Esophagus squamous epithelium (tissue), 5 donors: ENCODE measurements at places on chromosomes 4 and X.

DNA sequence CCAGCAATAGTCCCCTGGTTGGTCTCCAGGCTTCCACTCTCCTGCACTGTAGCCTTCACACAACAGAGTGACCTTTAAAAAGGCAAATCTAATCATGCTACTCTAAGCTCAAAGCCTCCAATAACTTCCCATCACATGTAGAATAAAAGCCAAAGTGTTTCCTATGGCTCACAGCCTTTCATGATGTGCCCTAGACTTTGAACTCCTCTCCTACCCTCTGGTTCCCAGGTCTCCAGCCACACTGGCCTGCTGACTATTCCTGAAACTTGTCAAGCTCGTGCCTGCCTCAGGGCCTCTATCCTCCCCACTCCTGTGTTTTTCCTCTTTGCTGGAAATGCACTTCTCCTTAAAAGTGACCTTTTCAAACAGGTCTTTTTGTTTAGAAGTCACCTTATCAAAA is 3.1 kb downstream of the MANBA start:
- DNase-seq, result no peak

GRCh38 chr4:8083086-8083825 is 75.4 kb downstream of the ABLIM2 start:
- DNase-seq, result no peak

DNA sequence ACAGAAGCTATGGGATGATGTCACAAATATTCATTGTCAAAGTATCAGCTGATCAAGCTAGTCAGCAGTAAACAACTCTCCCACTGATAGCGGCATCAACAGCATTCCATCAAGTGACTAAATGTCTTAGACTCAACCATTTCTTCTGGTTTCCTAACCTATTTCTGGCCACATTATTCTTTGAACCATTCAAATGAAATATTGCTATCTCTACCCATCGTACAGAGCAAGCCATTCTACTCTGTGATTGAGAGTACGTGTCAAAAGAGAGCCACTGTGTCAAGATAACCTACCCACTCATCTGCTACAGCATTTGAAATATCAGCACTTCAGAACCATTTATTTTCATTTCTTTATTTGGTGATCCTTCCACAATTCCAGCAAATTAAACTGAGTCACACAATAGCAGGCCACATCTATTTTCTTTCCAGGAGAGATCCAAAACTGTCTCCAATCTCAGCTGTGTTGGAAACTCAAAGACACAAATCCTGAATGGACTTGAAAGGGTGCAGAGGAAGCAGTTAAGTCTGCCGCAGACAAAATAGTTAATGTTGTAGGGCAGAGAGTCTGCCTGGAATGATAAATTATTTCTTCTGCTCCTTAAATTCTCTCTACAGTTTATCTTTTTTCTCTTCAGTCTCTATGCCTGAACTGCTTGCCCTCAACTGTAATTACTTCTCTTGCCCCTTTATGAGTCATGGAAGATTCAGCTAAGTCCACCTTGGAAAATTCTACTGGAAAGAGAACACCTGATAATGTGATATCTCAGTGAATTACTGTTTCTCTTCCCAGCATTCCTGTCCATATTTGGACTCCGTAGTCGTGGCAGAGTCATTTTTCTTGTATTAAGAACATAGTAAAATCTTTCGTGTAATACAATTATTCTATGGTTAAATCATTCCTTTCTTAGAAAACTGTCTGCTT is 364.8 kb downstream of the PDGFC start:
- DNase-seq, result no peak

GRCh38 chrX:31265383-31265782 is 193.5 kb upstream of the FTHL17 start:
- no peak for DNase-seq

DNA sequence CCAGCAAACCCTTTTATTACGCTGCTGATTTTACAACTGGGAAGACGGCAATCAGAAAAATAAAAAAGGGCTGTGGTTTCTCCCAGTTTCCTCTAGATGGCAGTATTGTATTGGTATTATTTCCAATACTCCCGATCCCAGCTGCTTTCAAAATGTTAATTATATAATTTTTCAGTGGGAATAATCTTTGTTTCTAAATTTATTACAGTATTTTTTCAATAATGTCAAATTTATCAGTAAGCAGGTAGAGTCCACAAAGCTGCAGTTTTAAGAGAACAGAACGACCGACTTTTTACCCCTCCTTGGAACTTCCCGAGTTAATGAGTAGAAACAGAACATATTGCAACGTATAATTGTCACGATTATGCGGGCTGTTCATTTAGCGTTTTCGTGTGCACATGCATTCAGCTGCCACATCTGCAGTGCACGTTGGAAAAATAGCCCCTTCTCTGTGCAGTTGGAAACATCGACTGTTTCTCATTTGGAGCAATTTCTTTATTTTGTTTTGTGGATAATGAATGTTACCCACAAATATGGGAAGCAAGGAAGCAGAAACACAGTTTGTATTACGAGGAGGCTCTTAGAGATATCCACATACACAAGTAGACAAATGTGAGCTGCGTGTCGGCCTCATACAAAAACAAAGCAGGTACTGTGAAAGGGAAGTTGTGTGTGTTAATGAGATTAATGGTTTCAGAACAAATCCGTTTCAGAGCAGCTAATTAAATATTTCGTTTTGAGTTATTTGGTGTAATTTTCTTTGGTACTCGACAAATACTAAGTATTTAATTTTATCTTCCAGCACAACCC is 188.0 kb downstream of the STIM2 start:
- no peak for DNase-seq

GRCh38 chr4:20463176-20463430 is 211.4 kb downstream of the SLIT2 start:
- DNase-seq, result no peak

DNA sequence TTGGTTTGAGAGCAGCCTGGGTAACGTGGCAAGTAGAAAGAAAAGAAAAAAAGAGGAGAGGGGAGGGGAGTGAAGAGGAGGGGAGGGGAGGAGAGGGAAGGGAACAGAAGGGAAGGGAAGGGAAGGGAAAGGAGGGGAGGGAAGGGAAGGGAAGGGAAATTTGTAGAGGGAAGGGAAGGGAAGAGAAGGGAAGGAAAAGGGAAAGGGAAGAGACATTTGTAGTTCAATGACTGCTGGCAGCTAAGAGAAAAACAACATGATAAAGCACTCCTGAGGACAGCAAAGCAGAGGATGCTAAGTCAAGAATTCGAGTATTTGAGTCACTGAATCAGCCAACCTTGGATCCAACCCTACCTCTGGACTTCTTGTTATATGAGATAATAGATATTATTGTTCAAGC is 38.2 kb upstream of the BMP2K start:
- no peak for DNase-seq

GRCh38 chr4:184729946-184730345 is 4.0 kb downstream of the CENPU start:
- DNase-seq, result no peak

DNA sequence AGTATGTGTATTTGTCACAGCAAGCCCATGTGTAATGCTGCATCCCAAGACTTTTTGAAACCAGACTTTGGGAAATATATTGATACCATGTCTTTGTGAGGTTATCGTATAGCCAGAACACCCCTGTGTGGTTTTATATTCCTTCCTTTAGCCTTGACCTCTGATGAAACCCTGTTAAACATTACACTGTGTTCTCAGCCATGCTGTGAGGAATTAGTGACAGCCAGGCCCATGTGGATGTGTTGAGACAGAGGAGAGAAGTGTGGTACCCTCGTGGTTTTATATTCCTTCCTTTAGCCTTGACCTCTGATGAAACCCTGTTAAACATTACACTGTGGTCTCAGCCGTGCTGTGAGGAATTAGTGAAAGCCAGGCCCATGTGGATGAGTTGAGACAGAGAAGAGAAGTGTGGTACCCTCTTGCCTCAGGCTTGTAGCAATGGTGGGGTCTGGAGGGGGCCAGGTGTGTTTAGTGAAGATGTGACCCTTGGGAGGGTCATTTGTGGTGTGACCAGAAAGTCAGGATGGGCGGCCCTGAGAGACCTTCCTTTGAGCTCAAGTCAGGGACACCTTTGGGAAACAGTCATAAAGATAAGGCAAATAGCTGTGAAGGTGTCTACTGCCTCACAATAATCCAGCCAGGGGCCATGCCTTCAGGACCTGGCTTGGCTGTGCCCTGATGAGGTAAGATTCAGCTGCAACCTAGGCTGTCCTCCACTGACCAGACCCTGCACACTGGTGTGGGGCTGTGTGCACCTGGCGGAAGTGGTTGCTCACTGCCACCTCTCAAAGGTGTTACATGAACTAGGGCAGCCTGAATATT is 110.0 kb downstream of the IRF2 start:
- no peak for DNase-seq

- DNase-seq, result no peak
Observed at GRCh38 chr4:154961263-154961662, 180.2 kb downstream of the RBM46 start.

DNA sequence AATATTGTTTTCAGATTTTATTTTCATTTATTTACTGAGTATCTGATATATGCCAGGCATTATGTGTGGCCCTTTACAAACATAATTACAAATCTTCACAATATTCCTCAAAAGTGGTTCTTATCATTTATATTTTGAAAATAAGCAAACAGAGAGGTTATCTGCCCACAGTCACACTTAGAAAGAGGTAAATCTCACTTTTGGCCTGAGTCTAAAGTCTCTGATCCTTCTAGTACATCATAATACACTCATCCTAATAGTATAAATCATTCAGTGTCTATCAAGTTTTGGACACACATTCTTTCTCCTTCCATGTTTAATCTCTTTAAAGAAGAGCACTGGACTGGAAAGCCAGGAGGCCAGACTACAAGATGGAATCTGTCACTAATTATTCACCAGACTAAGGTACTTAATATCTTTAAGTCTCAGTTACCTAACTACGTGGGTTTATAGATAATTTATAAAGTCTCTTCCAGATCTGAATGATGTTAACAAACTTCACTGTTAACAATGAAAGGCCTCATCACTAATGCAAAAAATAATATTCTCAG is 281.3 kb downstream of the PPP3CA start:
- no peak for DNase-seq

DNA sequence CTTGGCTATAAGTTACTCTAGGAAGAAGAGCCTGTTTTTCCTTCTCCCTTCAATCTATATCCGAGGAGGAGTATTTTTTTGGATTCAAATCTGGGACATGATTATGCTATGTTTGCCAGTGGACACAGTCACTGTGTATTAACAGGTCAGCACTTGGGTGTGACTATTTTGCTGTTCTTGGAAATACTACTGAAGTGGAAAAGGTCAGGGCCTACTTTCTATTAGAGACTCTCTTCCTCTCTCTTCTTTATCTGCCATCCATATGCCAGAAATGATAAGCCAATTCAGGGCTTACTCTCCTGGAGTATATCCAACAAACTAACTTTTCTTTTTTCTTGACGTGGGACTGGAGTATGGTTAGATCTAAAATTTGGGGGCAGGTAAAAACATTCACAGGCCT is 40.5 kb downstream of the MID1IP1 start:
- DNase-seq, result no peak

DNA sequence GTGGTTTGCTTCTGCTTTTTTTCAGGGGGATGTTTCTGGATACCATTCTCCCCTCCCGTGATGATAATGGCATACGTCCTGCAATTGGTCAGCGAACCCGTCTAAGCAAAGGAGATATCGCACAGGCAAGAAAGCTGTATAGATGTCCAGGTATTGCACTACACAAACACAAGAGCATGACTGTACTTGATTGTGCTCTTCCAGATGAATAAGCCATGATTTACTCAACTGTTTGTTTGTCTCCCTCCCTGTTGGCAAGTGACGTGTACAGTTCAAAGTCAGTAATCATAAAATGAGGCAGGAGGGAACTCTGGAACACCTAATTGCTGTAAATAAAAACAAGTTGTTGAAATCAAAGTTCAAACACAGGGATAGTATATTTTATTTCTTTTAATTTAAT is 141.4 kb downstream of the TLL1 start:
- no peak for DNase-seq

GRCh38 chr4:3524920-3525319 is 7.3 kb downstream of the LRPAP1 start:
- DNase-seq, result no peak

DNA sequence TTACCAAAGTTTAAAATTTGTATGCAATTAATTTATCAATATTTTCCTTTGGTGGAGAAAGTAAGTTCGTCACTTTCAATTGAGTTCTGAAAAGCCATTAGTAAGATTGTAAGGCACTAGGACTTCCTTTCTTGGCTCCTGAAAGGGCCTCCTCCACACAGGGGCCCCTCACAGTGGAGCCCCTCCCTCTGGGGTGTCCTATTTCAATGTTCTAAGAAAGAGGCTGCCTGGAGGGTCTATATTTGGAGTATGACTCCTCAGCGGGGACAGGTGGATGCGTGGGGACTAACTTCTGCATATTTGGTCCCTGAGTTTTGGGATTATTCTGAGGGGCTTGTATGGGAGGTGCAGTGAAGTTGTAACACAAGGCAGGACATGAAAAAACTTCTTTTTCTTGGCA is 1.6 kb upstream of the ARMCX4 start:
- DNase-seq, result no peak

DNA sequence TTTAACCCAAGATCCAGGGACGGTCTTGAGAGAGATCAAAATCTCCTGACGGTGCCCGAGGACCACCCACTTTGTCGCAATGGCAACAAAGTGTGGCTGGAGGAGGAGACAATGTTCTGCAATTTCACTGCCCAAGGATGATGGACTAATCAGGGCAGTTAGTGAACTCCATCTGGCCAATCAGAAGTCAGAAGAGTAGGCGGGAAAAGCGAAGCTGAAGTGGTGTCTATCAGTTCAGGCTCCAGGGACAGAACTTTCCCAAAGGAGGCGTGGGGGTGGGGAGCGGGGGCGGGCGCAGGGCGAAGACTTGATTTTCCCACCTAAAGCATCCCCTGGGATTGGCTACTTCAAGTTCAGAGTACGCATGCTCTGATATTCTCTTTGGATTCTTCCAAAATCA is 25.6 kb downstream of the SPACA5B start:
- DNase-seq, result no peak

- DNase-seq, result no peak
Observed at GRCh38 chr4:579543-580175, 3.6 kb upstream of the TMEM271 start.

GRCh38 chrX:23819385-23820234 is 36.6 kb downstream of the SAT1 start:
- no peak for DNase-seq

DNA sequence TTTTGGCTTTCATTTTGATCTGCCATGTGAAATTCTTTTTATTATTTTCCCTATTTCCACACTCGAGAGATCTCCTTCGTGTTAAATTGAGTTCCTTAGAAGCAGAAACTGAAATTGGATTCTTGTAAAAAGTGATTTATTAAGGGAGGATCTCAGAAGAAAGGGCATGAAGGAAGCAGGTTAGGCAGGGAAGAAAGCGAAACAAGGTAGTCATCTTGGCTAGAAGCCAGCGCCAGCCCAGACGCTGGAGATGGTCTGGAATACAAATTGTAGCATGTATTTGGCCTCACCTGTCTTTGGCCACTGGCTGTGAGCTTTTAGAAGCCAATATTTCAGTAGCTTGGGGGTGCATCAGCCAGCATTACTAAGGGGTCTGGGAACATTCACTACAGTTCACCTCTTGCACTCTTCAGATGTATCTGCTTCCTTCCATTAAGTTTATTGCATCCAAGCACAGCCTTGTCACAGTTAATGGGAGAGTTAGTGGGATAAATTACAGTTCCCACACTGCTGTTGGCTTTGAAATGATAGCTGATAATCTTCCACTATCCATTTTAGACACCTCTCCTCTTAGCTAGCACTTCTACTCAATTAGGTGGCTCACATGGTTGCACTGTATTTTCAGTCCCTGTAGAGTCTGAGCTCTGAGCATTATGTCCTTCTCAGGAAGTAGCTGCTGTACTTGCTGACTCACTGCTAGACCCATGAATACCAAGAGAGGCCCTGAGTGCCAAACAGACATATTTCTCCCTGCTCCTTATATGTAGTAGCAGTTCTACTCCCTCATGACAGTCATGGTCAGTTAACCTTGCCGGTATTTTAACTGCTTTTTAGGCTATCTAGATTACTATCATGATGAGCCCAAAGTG is 14.6 kb downstream of the GRXCR1 start:
- no peak for DNase-seq
